CD4-positive, alpha-beta memory T cell (primary cell): ENCODE measurements at places on chromosomes 12 and 14. TPM values are rescaled to one million over a fixed set of nuclear protein-coding genes. Genes with fewer than 3 reads are reported as not detected.

DNA sequence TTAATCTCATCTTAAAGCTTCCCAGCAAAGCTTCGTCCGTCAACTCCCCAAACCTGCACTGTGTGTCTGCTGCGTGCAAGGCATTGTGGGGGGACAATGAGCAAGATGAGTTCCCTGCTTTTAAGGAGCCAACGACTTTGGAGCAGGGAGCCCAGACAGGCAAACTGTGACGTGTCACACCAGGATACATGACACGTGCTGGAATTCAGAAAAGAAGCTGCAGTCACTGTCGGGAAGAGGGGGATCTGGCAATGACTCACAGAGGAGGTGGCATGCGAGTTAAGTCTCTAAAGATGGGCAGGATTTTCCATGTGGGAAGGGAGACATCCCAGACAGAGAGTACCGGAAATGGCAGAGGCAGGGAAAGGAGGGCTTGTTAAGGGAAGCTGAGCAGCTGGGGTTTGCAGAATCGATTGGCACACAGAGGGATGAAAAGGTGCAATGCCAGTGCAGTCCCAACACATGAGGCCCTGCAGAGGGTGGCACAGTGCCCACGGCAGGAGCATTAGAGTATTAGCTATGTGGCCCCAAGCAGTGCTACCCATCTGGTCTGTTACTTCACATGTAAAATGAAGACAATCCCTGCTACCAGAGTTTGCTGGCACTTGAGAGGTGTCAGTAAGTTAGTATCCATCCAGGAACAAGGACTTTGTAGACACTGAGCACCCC is 52.9 kb downstream of the SETD3 start:
- no peak for DNase-seq
- no peaks in the 10 kb centered on the region for H3K4me1 ChIP-seq
- no peak overlapping the region for H3K4me3 ChIP-seq
- H3K27me3 ChIP-seq, result no peaks in the 10 kb centered on the region

PSMB11 gene
- not detected for polyA plus RNA-seq

DNA sequence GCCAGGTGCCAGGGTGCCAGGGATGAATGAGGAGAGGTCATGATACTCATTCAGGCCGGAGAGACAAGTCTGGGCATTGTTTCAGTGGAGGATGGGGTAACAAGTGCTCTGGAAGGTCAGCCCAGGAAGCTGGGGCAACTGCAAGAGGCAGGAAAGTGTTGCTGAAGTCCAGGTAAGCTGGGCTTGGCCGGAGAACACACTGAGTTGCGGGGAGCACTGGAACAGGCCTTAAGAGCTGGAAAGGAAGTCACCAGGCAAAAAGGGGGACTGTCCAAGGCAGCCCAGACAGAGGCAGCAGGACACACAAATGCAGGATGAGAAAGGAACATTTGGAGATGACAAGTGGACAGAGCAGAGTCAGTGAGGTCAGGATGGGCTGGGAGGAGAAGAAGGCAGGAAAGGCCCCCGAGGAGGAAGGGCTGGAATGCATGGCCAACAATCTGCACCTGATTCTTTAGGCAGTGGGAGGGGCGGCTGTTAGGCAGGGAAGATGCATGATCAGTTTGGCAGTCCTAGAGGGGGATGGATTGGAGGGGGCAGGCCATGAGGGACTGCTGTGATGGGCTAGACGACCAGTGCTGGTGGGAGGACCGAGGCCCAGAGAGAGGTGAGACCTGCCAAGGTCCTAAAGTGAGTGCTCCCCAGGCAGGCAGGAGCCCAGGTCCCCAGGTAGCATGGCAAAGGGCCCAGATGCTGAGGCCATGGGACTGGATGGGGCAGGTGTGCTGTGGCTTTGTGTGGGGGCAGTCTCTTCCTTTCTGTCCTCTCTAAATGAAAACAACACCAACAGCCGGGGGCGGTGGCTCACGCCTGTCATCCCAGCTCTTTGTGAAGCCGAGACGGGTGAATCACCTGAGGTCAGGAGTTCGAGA is 17.2 kb upstream of the HHIPL1 start:
- no peaks in the 10 kb centered on the region for H3K27me3 ChIP-seq
- H3K4me1 ChIP-seq, result peaks cover 3% of the 10 kb centered on the region
- no peak for DNase-seq
- no peak overlapping the region for H3K4me3 ChIP-seq
- H3K36me3 ChIP-seq, result no peaks in the 10 kb centered on the region

DNA sequence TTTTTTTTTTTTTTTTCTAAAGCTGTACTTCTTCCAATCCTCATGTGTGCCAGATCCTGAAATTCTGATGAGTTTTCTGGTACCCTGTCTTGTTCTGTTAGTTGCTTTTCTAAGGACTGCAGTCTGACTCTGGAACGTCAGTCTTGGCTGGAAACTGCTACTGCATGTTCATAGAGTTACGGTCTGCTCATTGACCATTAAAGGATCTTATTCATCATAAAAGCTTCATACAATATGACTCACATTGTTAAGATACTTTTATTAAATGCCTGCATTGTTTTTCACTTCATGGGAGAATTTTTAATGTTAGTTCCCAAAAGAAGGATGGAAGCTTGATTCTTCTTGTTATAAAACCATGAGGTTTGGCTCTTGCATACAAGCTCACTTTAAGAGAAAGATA is 233.6 kb downstream of the SYT10 start:
- no peaks in the 10 kb centered on the region for H3K36me3 ChIP-seq
- no peak for DNase-seq
- no peaks in the 10 kb centered on the region for H3K4me1 ChIP-seq
- H3K27ac ChIP-seq, result no peak overlapping the region
- no peak overlapping the region for H3K4me3 ChIP-seq

DNA sequence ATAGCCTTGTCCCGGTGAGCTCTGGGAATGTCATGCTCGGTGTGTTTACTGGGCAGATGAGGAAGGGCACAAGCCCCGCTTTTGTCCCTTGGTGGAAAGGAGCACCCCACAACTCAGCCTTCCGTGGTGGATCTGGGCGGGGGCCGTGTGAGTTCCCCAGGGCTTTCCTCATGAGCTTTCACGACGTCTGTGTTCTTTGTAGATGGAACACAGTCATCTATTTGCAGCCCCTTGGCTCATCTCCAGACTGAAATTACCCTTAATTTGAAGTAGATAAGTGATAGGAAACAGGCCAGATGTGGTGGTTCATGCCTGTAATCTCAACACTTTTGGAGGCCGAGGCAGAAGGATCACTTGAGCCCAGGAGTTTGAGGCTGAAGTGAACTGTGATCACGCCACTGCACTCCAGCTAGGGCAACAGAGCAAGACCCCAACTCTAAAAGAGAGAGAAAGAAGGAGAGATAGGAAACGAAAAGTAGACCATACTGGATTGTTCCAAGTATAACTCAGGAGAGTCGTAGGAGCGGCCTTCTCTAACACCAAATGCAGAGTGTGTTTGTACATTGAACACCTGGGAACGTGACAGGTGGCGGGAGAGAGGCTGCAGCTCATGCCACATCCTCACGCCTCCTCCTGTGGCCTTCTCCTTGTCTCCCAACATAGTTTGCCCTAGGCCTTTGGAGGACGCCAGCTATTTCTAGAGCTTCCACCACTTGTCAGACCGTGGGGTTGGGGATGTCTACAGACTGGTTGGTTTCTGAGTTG is 8.8 kb downstream of the P2RX4 start:
- H3K4me3 ChIP-seq, result no peak overlapping the region
- H3K27me3 ChIP-seq, result no peaks in the 10 kb centered on the region
- H3K27ac ChIP-seq, result no peak overlapping the region
- H3K36me3 ChIP-seq, result peaks cover 13% of the 10 kb centered on the region

DNA sequence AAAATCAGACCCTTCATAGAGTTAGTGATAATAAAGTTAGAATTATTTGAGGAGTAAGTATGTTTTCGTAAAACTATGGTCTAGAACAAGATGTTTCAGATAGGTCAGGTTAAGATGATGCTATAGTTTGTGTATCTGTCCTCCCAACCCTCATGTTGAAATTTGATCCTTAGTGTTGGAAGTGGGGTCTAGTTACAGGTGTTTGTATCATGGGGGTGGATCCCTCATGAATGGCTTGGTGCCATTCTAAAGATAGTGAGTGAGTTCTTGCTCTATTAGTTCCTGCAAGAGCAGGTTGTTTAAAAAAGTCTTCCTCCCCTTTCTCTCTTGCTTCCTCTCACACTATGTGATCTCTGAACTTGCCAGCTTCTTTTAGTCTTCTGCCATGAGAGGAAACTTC is 707.3 kb upstream of the FOXG1 start:
- DNase-seq, result no peak
- H3K4me1 ChIP-seq, result no peaks in the 10 kb centered on the region
- H3K27me3 ChIP-seq, result no peaks in the 10 kb centered on the region
- no peak overlapping the region for H3K27ac ChIP-seq
- H3K4me3 ChIP-seq, result no peak overlapping the region

GRCh38 chr14:84646786-84647500 is 883.0 kb upstream of the FLRT2 start:
- H3K36me3 ChIP-seq, result no peaks in the 10 kb centered on the region
- H3K27me3 ChIP-seq, result no peaks in the 10 kb centered on the region
- H3K4me1 ChIP-seq, result no peaks in the 10 kb centered on the region
- no peak overlapping the region for H3K4me3 ChIP-seq
- no peak for DNase-seq

DNA sequence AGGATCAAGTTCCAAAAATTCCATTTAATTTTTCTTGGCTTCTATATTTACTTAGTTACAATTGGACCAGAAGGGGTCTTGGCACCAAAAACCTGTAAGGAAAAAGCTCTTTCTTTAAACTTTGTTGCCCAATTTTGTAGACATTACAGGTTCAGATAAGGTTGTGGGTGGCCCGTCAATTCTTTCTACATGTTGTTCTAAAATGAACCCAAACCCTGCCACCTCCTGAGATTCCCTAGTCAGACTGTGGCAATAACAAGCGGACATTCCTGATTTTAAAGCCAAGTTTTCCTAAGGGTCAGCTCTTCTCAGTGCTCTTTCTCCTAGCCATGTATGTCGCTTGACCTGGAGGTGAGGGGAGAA is 45.0 kb upstream of the GSG1 start:
- H3K27ac ChIP-seq, result no peak overlapping the region
- H3K27me3 ChIP-seq, result no peaks in the 10 kb centered on the region
- peaks cover 15% of the 10 kb centered on the region for H3K4me1 ChIP-seq
